ENCODE measurements at places on chromosomes 13 and 19. TPM values are rescaled to one million over a fixed set of nuclear protein-coding genes. Genes with fewer than 3 reads are reported as not detected.

Gene LSR
- not detected for total RNA-seq

Gene FCAR
- not detected for total RNA-seq

Gene SERTM1
- total RNA-seq = not detected

Gene SIAH3
- total RNA-seq = 0.08 TPM

Gene PLVAP
- total RNA-seq = not detected

Gene CATSPERD
- not detected for total RNA-seq

Gene EPN1
- total RNA-seq = 103 TPM

Gene CGB5
- total RNA-seq = not detected

Gene LIG4
- total RNA-seq = 24.5 TPM

Gene VSIG10L
- total RNA-seq = 0.08 TPM

Gene FBXO27
- total RNA-seq = not detected

Gene FXYD1
- not detected for total RNA-seq

Gene ZNF492
- total RNA-seq = not detected

Gene TMC4
- total RNA-seq = 0.11 TPM

Gene KLF16
- 5.6 TPM for total RNA-seq

DNA sequence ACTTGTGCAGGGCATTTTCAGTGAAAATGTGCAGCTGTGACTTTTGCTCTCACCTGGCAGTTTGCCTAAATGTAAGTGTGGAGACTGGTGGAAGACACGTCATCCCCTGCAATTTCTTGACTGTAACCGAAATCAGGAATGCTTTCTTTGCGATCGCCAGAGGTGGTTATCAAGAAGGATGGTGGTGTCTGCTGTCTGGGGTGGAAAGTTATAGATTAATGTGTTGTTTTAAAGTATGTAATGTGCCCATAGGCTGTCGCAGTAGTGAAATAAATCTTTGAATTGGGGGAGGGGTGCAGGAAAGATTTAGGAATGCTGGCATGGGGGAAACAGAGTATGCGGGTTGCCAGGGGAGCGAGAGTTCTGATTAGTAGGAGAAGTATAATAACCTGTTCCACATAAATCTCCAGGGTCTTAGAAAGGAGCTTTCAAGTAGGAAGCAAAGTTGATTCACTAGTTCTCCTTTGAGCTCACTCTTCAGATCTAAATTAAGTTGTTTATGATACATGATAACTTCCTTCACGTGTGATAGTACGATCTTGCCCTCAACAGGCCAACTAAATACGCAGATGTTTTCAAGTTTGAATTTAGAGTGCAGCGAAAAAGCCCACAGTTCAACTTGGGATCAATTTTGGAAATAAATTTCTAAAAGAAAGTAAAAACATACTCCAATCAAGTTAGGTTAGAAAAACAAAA lies 1520.0 kb upstream of the SLC10A2 start:
- DNase-seq = peak; percentile 48

DNA sequence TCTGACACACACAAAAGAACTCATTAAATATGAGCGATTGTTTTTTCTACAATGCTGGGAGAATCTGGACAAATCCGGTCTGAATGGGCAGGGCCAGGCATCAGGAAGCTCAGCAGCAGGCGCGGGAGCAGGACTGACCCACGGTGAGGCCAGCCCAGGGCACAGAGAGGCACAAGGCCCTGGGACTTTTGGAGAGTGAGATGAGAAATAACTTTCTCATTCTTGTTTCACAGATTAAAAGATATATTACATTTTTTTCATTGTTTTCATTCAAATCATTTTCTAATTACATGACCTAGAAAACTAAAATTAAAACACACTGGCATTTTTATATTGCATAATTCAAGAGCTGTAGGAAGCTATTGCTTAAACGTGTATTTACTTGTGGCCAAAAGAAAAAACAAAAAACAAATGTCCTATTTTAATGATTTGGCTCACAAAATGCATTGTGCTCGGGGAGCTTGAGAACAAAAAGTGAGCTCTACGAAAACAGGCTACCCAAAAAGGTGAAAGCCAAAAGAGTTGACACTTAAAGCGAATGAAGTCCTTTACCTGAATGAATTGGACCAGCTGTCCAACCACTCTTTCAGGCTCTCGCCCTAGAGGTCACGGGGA lies 133.1 kb downstream of the TNFRSF19 start:
- no peak for DNase-seq

DNA sequence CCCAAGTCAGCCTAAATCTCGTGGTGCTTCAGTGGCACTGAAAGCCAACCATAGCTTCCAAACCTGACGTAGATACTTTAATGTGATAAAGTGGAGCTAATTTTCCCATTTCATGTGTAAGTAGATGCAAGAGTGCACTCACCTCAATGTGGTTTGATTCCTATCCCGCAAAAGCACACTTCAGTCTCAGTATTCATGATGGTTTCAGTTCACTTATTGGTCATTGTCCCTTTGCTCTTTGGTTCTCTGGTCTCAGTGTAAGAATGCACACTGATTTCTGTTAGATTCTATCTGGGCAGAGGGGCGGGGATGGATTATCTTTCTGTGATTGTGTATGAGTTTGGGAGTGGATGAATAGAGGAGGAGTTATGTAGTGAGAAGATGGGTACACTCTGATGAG lies 340.6 kb downstream of the KCNRG start:
- no peak for DNase-seq

DNA sequence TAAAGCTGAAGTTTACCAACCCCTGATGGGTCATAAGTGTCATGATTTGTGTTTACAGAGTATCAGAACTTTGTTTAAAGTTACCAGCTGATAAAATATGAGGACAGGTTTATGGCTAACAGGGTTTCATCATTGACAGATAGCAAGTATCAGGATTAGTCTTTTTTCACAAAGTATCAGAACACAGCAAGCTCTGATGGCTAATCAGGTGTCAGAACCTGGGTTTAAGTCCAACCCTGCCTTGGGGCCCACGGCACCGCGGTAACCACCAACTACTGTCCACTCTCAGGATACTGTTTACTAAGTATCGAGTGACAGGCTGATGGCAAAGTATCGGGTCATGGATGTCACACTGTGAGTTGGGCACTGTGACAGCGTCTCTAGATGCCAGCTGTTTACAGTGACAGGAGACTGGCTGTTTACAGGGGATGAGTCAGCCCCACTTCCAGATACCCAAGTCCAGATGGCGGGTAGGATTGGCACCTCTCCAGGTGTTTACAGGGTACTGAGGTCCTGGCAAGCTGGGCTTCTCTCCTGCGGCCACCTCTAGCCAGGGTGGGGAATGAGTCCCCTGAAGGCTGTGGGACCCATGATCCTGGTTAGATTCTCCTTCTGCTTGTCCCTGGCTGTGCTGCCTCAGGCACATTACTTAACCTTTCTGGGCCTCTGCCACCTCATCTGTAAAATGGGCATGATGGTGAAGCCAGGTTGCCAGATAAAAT lies 21.8 kb downstream of the ARRDC2 start:
- peak; percentile 76 for DNase-seq

- DNase-seq = no peak
These were observed 1121.1 kb upstream of the PRR20A start for GRCh38 chr13:56019606-56020005.

GRCh38 chr19:34350161-34350561 lies 14.8 kb upstream of the GPI start:
- no peak for DNase-seq

DNA sequence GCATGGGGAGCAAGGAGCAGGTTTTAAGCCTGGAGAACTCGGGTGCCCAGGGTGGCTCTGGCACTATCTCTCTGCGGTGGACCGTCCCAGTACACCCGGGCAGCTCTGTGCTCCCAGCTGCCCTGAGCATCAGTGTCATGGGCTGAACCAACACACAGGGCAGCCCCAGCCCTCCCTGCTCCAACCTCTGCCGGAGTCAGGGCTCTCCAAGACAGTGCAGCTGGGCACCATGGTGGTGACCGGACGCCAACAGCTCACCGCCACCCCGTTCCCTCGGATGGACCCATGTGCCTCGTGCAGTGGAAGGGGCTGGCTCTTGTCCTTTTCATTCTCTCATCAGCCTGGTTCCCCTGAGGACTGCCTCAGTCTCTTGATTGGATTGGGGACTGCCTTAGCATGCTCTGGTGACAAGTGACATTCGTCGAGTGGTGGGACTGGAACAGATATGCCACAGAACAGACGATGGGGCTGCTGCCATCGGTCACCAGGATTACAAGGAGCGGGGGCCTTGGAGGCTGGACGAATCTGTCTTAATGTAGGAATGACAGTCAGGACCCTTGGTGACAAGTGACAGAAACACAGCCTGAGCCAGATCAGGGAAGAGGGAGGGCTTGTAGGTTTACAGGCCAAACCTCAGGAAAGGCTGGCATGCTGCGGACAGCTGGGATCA lies 25.7 kb upstream of the VSTM2B start:
- DNase-seq = no peak

GRCh38 chr19:56114778-56115110 lies 6.4 kb downstream of the ZNF787 start:
- no peak for DNase-seq

GRCh38 chr19:10878253-10878652 lies 6.9 kb downstream of the CARM1 start:
- no peak for DNase-seq

DNA sequence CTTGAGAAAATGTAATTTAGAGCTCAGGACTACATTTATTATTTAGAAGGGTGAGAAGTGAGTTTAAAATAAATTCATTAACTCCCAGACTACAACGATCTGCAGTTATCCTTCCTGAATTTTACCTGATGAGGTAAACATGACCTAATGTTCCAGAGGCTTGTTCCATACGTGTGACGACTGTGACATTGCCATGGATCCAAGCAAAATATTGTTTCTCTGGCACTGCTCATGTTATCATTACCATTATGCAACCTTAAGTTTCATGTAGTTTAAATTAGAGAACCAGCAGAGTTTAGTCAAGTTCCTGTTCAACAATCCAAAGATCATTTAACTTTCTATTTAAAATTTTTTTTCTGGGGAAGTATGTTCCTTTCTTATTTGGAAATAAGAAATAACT lies 279.6 kb downstream of the KLF5 start:
- no peak for DNase-seq

GRCh38 chr19:2578901-2579677 lies 103.2 kb downstream of the GADD45B start:
- peak; percentile 97 for DNase-seq

GRCh38 chr19:13042443-13043130 lies 47.3 kb downstream of the NFIX start:
- no peak for DNase-seq

GRCh38 chr13:79477968-79478367 lies 3.0 kb upstream of the NDFIP2 start:
- DNase-seq = no peak

GRCh38 chr13:75643693-75644092 lies 7.6 kb downstream of the LMO7 start:
- no peak for DNase-seq

DNA sequence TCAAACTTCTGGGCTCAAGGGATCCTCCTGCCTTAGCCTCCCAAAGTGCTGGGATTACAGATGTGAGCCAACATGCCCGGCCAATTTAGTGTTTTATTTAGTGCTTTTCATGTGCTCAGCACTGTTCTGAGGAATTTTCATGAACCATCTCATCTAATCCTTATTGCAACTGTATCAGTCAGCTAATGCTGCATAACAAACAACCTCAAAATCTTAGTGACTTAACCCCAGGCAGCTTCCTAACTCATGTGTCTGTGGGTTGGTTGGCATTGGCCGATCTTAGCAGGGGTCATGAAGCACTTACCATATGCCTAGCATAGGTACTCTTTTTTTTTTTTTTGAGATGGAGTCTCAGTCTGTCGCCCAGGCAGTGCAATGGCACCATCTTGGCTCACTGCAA lies 6.2 kb upstream of the SDHAF1 start:
- DNase-seq = no peak

GRCh38 chr13:106567474-106568298 lies at the start of gene ARGLU1:
TSS of gene ARGLU1 (minus strand) at chr13:106568137. CDS start at chr13:106567919, 218 bp downstream.
- peak; percentile 96 for DNase-seq

DNA sequence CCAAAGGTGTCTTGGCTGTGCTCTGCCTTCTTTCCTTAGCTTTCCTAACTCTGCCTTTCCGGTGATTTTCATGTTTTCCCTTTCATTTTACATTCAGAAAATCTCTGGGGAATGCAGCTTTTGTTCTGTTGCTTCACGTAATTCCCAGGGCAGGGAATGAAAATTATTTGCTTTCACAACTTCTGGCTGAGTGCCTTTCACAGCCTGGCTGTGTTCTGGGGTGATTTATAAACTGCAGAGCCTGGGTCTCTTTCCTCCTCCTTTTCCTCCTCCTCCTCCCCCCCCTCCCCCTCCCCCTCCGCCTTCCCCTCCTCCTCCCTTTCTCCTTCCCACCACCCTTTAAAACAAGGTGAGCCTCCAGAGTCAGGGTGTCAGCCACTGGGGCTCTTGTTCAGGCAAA lies 84.3 kb downstream of the RNASEH2B start:
- no peak for DNase-seq

- DNase-seq = no peak
These were observed 16.0 kb upstream of the ZNF792 start for GRCh38 chr19:34979819-34980640.

- no peak for DNase-seq
These were observed 3.6 kb downstream of the TMEM161A start for GRCh38 chr19:19134687-19135158.

DNA sequence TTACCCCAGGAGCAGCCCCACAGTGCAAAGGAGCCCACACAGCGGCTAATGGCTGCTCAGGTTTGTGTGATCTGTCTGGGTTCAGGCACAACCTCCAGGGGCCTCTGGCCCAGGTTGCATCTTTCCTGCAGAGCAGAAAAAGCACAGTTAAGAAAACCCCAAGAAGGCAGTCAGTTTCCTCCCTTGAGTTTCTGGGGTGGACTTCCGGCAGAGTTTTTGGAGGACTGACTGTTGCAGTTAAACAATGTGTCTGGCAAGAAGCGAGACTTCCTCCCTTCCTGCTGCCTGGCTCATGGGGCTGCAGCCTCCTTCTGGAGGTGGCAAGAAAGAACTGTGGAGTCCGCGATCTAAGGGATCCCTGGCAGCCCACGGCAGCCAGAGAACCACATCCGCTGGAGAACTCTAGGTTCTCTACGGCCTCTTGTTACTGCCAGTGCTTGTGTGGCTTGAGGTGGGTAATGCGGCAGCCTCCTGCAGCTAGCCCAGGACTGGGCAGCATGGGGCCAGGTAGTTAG lies 114.4 kb downstream of the ZDHHC20 start:
- DNase-seq = no peak

DNA sequence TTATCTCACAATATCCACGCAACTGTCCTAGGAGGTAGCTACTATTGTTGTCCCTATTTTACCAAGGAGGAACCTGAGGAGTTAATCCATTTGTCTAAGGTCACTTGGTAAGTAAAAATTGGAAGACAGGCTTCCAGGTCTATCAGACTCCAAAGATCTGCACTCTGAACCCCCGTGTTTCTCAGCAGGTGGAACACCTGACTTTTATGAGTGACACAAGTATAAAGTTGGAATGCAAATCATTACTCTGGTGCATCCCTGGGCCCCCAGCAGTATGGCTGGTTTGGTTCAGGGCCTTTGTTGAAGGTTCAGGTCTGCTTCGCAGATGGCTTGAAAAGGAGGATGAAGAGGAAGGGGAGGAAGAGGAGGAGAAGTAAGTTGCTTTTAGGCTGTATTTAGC lies 46.0 kb downstream of the RGCC start:
- DNase-seq = no peak

DNA sequence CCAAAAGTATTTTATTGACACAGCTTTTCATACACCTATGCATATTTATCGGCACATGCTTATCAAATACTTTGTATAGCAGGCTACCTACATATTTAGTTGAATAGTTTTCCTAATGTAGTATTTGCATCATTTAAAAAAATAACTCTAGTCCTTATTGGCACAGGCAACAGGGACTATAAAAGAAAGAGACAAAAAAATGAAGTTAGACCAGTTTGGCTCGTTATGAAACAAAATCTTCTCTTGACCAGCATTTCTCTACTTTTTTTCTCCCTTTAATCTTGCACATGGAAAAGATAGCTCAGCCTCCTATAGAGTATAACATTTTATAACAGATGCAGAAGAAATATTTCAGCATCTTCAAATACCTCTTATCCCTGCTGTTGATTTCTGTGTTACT lies 794.8 kb upstream of the MIR17HG start:
- DNase-seq = no peak

- DNase-seq = no peak
These were observed 2.3 kb upstream of the NBEA start for GRCh38 chr13:34939771-34940170.
